ENCODE measurements at places on chromosomes 1 and 21. TPM values are rescaled to one million over a fixed set of nuclear protein-coding genes. Genes with fewer than 3 reads are reported as not detected.

GRCh38 chr21:44980562-44981489 lies 41.0 kb downstream of the SLX9 start:
- DNase-seq: no peak

GRCh38 chr1:31421371-31422040 lies 8.5 kb downstream of the SERINC2 start:
- no peak for DNase-seq

Gene IPP
- total RNA-seq: 8.2 TPM

Gene BCAR3
- 19.3 TPM for total RNA-seq

GRCh38 chr1:226663327-226663704 lies 75.8 kb downstream of the ITPKB start:
- DNase-seq: no peak

Gene KIRREL1
- total RNA-seq: 12.3 TPM

Gene KLHDC7A
- total RNA-seq: 0.11 TPM

DNA sequence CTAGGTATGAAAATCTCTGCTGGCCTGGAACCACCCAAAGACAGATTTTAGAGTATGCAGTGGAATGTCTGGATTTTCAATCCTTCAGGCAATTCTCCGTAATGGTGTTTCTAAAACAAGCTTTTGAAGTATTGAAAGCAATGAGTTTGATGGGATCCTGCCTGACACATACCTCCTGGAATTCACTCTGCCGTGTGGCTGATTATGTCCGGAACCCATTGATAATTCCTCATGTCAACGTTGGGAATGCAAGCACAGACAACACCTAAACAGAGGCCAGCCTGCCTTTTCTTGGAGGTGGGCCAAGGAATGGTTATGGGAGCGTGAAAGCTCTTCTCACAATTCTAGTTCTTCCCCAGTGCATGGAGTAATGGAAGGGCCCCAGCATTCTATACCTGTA lies 168.9 kb upstream of the HMCN1 start:
- no peak for DNase-seq

DNA sequence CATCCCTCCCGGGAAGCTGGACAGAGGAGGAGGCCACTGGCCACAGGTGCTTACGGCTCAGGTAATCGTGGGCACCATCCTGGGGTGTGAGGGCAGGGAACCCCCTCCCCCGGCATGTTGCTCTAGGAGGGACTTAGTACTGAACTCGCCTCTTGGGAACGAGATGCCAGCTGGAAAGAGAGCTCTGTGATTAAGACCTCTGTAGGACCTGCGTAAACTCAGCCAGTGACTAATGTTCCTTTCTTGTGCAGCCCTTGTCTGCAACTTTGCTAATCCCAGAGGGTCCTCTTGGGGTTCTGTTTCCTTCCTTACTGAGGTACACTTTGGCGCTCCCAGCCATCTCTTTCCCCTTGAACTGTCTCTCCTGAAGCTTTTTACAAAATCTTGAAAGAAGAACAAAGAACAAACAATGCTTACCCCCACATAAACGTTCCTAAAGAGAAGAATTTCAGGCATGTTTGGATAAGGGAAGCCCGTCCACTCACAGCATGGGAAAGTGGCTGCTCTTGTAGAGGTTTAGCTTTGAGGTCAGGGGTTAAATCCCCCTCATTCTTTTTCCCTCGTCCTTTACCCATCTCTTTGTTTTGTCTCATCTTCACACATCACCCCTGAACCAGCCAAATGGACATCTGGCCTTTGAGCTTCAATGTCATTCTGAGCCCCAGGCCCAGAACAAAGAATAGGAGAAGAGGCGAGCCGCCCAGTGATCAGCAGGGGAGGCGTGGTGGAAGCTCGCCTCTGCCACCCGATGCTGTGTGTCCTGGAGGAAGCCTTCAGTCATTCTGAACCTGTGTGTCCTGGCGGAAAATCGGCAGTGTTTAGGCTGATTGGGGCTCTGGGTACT lies 37.4 kb downstream of the CITED4 start:
- no peak for DNase-seq

Gene MCOLN2
- total RNA-seq: 0.90 TPM

DNA sequence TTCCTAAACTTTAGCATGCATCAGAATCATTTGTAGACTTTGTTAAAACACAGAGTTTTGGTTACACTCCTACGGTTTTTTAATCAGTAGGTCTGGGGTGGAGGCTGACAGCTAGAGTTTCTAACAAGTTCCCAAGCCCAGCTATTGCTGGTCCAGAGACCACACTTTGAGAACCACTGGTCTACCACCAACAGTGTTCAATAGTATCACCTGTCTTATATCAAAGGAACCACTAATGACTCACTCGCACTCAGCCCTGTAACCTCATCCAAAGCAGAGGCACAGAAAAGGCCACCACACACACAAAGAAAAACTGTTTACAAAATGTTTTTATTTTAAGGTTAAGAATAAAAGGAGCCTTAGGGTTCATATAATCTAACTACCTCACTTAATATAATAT lies 68.7 kb downstream of the HIVEP3 start:
- DNase-seq: no peak

GRCh38 chr1:4734791-4735190 lies 80.4 kb downstream of the AJAP1 start:
- no peak for DNase-seq

GRCh38 chr1:233113009-233113879 lies 162.8 kb downstream of the NTPCR start:
- peak; percentile 92 for DNase-seq

Gene FCRL6
- 0.24 TPM for total RNA-seq

DNA sequence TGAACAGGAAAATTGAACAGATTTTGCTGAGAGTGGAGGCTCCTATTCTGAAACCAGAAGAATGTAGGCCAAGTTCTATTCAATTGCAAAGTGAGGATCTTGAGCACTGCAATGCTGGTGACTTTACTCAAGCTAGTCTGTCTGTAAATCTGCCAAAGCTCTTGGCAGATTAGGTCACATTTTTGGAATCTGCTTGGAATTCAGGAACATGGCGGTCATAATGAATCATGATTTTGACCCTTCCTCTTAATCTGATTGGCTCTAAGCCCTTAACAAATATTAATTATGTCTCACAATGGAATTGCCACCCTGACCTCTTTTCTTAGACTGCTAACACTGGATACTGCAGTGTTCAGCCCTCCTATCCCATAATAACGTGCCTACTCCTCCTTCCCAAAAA lies 7.2 kb upstream of the GNG12 start:
- DNase-seq: no peak

DNA sequence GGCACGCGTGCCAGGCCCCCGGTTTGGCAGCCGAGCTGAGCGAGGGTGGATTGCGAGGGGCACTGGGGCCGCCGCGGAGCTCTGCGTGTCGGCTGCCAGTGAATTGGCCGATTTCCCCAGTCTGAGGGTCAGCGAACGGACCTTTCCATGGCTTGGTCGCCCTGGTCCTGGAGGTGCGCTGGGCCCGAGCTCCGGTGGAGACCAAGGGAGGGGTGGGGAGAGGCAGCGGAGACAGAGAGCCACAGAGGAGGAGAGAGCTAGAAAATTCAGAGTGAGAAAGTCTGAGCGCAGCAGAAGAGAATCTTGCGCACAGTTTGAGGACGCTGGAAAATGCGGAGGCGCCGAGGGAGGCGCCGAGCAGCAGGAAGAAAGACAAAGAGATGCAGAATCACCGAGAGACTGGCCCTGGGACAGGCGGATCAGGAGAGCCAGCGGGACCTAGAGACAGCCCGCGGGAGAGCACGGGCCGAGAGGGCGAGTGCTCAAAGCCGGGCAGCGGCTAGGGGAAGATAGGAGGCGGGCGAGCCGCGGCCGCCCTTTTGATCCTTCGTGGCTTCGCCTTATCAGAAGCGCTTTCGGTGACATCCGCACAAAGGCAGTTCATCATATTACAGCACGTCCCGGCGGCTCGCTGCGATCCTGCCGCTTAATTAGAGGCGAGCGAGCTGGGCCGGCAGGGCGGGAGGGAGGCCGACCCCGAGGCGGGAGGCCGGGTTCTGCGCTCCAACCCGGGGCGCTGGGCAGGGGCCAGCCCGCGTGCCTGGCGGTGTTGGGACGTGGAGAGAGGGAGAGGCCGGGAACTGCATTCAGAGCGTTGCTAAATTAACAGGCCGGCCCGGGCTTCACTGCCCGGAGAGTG lies 12.7 kb downstream of the PAX7 start:
- DNase-seq: no peak
